AG09319 (cell line): ENCODE measurements at places on chromosomes 16 and 17.
A peak's percentile ranks its signal among the peaks of the same experiment; 100 is the strongest.

DNA sequence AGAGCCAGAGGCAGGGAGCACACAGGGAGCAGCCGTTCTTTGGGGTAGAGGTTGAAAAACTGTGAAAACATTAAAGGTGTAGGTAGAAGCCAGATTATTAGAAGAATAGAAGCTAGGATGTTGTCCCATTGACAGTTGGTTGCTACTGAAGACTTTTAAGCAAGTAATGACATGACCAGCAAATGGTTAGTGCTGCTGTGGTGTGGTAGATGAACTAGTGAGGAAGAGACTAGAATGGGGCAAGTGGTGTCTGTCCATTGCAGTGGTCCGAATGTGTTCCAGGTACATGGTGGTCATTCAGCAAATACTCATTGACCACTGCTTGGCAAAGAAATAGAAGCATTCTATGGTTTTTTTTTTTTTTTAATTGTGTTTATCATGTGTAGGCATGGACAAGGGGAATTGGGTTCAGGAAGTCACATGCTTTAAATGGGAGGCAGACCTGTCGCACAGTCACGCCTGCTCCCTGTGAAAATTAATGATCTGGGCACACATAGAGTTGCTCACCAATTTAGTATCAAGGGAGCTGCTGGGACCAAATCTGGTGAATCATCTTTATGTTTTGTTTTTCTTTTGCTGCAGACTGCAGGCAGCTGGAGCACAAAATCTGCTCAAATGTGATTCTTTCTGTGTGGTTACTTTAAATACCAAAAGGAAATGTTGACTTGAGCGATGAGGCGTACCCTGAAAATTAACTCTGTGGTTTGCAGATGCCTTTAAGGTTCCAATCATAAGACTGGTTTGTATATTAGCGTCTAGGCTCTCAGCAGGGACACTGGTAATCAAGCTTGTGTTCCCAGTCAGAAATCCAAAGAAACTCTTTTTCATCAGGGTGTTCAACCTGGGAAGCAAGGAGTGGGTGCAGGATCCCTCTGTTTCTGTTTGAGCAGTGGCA lies 30.7 kb downstream of the YPEL2 start:
- DNase-seq: peak; percentile 82

GRCh38 chr16:80620736-80621605 lies 80.2 kb downstream of the DYNLRB2 start:
- no peak for DNase-seq

GRCh38 chr16:4091240-4092012 lies 24.8 kb downstream of the ADCY9 start:
- no peak for DNase-seq

DNA sequence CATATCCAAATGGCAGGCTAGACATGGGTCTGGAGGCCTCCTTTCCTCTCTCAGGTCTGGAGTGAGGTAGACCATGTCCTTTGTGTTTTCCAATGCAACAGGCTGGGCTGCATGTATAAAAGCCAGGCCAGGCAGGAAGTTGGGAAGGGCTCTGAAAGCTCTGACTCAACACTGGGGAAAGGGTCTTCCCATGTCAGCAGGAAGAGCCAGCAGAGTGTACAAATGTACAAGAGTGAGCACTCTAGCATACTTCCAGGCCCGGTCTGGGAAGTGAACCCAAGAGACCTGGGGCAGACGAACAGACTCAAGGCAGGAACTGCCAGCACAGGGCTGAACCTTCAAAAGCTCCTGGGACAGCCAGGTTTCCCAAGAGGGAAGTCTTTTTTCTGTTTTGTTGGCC lies 7.0 kb downstream of the ATPAF2 start:
- no peak for DNase-seq

GRCh38 chr16:81945665-81946064 lies 65.6 kb downstream of the SDR42E1 start:
- peak; percentile 25 for DNase-seq

GRCh38 chr16:27701381-27701780 lies 151.4 kb downstream of the KATNIP start:
- DNase-seq: no peak

GRCh38 chr17:80785477-80786178 lies 206.0 kb upstream of the CHMP6 start:
- no peak for DNase-seq

GRCh38 chr17:10750210-10750609 lies 20.4 kb upstream of the TMEM220 start:
- DNase-seq: no peak

DNA sequence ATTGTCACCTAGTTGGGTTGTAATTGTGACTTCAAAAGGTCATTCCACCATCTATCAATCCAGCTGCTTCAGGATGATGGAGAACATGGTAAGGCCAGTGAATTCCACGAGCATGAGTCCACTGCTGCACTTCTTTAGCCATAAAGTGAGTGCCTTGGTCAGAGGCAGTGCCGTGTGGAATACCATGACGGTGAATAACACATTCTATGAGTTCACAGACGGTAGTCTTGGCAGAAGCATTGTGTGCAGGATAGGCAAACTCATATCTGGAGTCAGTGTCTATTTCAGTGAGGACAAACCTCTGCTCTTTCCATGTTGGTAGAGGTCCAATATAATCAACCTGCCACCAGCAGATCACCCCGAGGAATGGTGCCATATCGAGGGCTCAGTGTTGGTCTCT lies 650.9 kb downstream of the KCNJ2 start:
- no peak for DNase-seq

- peak; percentile 56 for DNase-seq
These were observed 25.0 kb downstream of the TAC4 start for GRCh38 chr17:49822829-49823228.

- no peak for DNase-seq
These were observed 826.4 kb downstream of the CDH11 start for GRCh38 chr16:64295466-64295865.

DNA sequence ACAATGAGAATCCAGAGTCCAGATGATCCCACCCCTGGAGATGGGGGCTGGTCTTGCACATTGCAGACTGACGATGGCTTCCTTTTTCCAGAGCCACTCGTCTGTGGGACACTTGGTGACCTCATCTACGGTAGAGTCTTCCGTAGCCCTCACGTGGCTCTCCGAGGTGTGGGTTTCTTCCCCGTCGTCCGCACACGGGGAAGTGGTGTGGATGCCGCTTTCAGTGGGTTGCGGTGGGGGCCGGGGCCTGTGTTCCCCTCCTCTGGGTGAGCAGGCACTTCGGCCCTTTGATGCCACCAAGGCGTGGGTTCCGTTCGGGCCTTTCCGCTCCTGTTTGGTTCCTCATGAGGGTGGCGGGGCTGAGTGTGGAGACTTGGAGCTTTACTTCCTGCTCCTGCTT lies 21.4 kb downstream of the BAIAP2 start:
- DNase-seq: no peak

GRCh38 chr16:4733747-4734062 lies 366 bp downstream of the ANKS3 start:
- DNase-seq: no peak

DNA sequence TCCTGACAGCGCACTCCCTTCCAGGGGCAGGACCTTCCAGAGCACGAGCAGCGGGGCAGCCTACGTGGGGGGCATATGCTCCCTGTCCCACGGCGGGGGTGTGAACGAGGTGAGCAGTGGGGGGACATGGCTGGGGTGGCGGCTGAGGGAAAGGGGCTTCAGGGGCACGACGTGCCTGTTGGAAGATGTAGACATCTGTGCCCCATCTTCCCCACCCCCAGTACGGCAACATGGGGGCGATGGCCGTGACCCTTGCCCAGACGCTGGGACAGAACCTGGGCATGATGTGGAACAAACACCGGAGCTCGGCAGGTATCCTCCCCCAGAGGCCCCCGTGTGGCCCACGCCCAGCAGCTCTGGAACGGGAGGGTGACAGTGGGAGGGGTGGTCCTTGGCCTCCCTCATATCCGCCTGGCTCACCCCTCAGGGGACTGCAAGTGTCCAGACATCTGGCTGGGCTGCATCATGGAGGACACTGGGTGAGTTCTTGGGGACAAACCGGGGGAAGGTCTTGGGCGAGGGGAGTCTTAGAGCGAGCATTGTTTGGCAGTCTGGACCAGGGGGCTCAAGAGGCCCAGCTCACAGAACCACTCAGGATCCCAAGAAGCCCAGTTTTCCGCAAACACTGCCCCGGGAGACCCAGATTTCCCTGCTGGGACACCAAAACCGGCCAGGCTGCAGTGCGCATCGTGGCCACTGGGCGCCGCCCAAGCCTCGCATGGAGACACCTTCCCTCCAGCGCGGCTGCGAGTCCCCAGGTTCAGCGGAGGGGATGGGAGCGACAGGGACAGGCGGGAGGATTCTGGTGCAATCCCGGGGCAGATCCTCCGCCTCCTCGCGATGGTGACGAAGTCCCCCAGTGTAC lies 15.7 kb downstream of the ADAM11 start:
- DNase-seq: peak; percentile 27

DNA sequence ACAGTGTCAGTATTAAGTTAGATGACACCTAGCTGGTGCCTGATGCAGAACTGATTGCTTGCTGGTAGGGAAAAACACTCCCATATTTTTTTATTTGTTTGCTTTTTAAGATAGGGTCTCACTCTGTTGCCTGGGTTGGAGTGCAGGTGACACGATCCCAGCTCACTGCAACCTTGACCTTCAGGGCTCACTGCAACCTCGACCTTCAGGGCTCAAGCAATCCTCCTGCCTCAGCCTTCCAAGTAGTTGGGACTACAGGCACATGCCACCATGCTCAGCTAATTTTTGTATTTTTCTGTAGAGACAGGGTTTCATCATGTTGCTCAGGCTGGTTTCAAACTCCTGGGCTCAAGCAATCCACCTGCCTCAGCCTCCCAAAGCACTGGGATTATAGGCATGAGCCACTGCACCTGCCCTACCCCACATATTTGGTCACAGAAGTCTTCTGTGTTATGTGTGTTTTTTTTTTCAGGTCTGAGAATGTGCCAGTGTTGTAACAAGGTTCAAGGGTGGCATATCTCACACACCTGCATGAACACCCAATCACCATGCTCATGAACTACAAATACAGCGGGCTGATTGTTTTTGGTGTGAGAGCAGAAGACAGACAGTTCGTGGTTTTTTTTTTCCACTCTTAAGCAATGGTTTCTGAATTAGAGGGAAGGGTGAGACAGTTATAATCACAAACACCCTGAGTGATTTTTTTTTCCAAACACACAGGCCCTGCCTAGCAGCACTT lies 22.8 kb downstream of the SPAG9 start:
- DNase-seq: no peak

- no peak for DNase-seq
These were observed 7.2 kb upstream of the MLYCD start for GRCh38 chr16:83891742-83892141.

DNA sequence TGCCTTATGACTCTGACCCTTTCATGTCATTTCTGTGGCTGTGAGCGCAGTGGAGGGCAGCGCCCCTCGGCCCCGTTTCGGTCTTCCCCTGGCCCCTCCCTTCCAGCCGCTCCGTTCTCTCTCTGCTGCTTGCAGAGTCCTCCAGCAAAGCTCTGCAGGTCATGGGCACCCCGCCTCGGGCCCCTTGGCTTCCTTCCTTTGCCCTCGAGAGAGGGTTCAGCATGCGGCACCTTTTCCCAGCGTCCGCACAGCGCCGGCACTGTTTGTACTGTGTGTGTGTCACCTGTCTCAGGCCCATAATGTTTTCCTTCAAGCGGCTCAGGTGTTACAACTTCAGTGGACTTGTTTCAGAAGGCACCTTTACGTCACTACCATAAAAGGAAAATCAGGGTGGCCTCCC lies 98.5 kb downstream of the RAP1GAP2 start:
- no peak for DNase-seq

- DNase-seq: no peak
These were observed 4.4 kb downstream of the RPL3L start for GRCh38 chr16:1950047-1950446.

GRCh38 chr16:81316176-81316496 lies 1.4 kb downstream of the GAN start:
- DNase-seq: no peak

- DNase-seq: no peak
These were observed 510.7 kb downstream of the MAF start for GRCh38 chr16:79089735-79090284.

DNA sequence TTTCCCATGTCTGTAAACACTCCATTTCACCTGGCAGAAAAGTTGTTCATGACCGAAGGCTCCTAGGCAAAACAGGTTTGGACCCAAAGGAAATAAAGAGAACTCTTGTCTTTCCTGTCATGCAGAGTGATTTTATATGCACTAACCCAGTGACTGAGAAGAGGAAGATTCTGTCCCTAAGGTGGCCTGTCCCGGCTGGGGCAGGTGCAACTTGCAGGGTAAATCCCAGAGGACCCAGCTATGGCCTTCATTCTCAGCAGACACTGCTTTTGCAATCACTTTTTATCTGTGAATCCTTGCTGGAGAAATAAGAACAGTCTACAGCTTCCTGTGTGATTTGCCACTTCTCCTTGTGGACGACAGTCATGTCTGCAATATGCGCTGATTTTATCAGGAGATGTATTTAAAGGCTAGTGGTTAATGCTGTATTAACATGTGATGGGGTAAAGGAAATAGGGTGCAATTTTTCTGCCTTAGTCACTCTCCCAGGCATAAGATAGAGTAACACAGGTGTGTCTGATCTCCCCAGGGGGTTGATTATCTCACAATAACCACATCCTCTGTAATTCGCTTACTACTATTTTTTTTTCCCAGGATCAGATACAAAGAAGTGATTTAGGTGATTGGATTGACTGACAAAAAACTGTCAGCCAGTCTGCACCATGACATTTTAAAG lies 696.8 kb upstream of the SOX9 start:
- no peak for DNase-seq

DNA sequence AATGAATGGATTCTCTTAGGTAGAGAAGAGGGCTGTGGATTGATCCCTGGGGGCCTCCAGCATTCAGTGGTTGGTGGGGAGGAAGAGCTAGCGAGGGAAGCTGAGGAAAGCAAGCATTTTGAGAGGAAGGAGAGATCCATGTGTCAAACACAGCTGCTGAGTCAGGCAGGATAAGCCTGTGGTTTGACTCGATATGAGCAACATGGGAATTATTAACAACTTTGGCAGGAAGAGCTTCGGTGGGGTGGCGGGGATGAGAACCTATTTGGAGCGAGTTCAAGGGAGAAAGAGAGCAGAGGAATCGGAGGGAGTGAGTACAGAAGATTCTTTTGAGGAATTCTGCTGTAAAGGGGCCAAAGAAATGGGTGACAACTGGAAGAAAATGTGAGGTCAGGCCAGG lies 59.5 kb upstream of the CDC42EP4 start:
- peak; percentile 22 for DNase-seq
